Stimulated activated CD4-positive, alpha-beta T cell treated with anti-CD3 and anti-CD28 coated beads, Interleukin-4, amount 100 ng/mL, for 4 hours (primary cell): ENCODE measurements at places on chromosomes 7 and 10.

GRCh38 chr10:59362144-59362958 is at the start of gene FAM13C:
TSS of gene FAM13C (minus strand) at chr10:59362549. CDS start at chr10:59362460, 89 bp downstream.
- no peak for DNase-seq

DNA sequence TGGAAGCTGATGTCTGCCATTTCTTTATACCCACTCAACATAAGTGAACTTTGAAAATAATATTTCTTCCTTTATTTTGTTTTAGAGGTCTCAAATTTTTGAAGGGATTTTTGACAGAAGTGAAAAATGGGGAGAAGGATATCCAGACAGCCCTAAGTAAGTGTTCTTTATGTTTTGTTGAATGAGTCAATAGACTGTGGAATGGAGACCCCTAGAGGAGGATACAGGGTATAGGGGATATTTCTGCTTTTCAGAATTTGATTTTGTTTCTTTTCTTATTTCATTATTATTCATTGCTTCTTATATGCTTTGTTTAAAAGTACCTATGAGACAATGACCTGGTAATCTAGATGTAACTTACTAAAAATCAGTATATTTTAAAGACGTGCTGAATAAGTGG is 34.4 kb downstream of the PLEKHA8 start:
- no peak for DNase-seq

DNA sequence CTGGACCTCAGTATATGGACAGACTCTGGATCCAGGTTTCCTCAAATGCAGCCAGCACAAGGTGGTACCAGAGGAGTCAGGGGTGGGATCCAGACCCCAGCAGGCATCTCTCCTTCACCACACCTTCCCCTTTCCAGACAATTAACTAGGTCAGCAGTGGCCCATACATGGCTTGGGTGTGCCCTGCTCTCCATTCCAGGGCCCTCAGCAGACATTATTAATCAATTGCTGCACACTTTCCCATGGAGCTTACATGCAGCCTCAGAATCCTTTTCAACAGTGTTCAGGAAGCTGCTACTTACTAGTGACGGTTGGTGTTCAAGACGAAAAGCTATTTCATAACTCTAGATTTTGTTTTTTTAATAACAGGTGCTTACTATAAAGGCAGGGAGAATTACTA is 6.0 kb downstream of the COL13A1 start:
- DNase-seq: no peak

DNA sequence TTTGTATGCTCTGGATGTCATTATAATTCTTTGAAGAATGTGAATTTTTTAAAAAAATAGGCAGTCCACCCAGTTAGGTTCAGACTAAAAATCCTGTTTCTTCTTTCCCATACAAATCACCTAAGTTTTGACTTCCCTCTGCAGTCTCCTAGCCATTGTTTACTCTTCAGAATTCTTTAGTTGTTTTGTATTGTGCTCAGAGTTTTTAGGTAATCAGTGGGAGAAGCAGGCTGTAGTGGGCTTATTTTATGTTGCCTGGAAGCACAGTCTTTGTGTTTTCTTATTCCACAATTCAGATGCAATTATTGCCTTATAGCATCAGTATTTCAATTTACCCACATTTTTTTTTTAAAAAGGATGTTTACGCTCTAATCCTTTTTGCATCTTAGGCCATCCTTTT is 94.9 kb downstream of the AKAP9 start:
- no peak for DNase-seq

DNA sequence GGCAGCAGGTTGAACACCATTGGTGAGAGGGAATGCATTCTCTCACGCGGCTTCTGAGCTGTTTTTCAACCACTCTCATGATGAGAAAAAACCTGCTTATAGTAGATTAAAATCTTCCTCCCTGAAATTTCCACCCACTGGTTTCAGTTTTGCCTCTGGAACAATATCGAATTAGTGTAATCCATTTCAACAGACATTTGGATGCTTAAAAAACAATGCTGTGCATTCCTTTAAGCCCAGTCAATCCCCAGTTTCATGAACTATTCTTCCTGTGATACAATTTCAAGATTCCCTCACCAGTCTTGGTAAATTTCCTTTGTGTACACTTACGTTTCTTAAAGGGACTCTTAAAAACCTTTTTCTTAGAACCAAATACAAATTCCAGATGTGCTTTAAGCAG is 89.6 kb downstream of the ITIH5 start:
- DNase-seq: no peak

DNA sequence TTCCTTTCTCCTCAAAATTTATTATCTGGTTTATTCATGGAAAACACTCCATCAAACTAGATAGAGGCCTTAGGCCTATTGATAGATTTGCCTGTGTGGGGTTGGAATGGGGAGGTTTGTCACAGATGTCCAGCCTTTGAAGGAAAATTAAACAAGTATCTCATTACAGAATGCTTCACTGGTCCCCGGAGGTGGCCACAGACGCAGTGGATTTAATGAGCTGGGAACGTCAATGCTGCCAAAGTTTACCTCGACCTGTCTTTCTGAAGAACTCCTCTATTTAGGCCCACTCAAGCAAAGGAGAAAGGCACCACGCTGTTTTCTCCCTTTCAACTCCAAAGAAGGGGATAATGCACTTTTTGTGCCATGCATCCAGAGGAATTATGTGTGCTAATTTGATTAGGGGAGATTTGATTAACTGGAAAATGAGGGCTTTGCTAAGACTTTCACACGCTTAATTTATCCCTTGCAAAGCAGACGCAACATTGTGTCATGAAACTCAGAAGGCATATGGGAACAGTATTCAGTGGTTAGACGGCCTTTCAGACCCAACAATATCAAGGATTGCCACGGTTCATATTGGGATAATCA is 558.8 kb upstream of the GALNT17 start:
- no peak for DNase-seq

- no peak for DNase-seq
Measured at GRCh38 chr7:1709281-1709680, 39.2 kb downstream of the ELFN1 start.

DNA sequence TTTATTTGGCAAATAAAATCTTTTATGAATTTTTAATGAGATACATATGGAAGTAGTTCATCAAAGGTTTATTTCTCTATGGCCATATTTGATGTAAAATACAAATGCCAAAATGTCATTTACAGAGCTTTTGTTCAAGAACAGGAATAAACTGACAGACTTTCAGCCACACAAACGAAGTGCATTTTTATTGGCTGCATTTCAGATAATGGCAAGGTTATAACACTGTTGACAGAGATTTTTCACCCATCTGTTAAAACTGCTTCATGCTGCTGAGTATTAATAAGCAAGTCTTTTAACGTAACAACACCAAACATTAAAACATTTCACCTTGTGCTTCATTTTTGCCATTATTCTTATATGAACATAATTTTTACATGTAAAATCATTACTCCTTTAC is 254.4 kb downstream of the ANKRD7 start:
- no peak for DNase-seq

DNA sequence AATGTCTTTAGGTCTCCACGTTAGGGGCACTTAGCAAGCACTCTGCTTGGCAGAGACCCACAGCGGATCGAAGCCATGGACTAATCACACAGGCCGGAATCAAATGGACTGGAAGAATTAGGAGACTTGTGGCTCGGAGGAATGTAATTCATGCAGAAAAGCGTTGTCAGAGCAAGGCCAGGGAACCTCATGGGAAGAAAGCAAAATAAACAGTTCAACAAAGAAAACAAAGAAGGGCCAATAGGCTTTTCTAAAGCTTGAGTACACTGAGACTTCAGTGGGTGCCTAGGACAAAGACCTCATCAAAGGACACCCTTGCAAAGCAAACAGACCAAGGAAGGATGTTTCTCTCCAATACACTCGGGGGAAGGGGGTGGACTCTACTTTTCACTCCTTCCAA is 171.1 kb downstream of the GLI3 start:
- DNase-seq: no peak

GRCh38 chr7:50369143-50370026 is 64.9 kb downstream of the IKZF1 start:
- peak; percentile 45 for DNase-seq

DNA sequence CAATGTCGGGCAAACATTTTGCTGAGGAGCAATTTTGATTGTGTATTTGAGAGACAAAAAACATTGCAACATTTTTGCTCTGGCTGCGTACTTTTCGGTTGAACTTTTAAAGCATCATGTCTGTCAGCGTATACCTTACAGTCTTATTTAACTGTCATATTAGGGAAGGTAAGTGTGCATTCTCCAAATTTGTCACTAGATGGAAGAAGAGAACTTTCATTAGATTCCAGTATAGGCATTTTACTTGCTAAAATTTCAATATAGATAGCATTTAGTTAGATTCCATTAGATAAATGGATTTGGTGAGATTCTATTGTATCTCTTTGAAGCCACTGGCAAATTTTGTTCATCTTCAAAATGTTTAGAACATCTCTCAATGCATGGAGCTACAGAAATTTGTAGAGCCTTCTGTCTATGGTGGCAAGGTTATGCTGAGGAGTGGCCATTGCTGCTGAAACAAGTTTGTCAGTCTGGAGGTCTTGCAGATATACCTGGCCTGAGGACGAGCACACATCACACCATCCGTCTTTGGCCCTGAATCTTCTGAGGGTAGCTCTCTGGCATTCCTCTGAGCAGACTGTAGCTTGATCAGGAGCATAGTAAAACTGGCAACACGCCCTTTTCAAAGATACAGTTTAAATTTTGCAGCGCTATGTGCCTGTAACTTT is 437.5 kb upstream of the MBL2 start:
- no peak for DNase-seq
